ENCODE measurements at places on chromosomes 7 and 10.

- no peak overlapping the region for H3K4me3 ChIP-seq
- H3K36me3 ChIP-seq, result no peaks in the 10 kb centered on the region
- no peaks in the 10 kb centered on the region for H3K27me3 ChIP-seq
- H3K4me1 ChIP-seq, result peaks cover 28% of the 10 kb centered on the region
- no peak overlapping the region for H3K27ac ChIP-seq
Observed at GRCh38 chr7:131365838-131366237, 38.2 kb downstream of the MKLN1 start.

GRCh38 chr10:121754666-121755065 is 156.4 kb upstream of the FGFR2 start:
- H3K4me1 ChIP-seq, result no peaks in the 10 kb centered on the region
- no peak overlapping the region for H3K27ac ChIP-seq
- no peak overlapping the region for H3K4me3 ChIP-seq
- no peaks in the 10 kb centered on the region for H3K36me3 ChIP-seq

DNA sequence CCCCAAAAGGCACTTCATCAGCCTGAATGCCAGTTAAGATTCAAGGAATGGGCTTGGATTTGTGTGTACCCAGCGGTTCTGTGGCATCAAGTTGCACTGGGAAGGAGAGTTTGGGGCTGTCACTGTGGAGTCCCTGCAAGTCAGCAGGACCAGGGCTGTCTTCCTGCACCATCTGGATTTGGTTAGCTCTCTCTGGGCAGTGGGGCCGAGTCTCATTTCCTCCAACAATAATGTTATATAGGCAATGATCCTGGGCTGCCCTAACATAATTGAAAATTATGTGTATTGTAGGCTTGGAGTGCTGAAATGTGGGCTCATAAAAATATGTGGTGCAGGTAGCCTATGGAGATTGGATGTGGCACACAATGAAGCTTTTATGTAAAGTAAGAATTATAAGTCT is 87.2 kb downstream of the TCF7L2 start:
- H3K27me3 ChIP-seq, result no peaks in the 10 kb centered on the region
- no peak for DNase-seq
- no peak overlapping the region for H3K27ac ChIP-seq
- H3K4me1 ChIP-seq, result no peaks in the 10 kb centered on the region

DNA sequence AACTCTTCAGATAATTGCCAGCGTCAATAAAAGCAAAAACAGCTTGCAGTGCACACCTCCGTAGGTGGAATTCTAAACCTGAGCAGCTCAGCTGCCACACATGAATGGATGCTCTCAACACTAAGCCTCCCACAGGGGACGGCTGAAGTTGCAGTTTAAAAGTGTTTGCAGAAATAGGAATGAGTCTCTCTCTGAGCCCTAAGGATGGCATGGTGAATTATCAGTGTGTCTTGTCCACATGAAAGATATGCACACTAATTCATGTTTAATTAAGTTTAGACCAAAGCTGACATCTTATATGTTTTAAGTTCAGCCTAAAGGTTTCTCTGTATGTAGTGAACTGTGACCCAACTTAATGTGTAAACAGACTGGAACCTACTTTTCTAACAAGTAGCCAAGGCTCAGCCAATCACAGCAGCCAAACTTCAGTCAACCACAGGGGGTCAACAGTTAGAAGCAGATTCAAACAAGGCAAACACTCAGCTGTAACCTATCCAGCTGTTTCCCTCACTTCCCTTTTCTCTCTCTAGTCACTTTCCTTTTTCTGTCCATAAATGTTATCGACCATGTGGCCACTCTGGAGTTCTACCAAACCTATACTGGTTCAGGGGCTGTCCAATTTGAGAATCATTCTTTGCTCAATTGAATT is 38.1 kb downstream of the CTTNBP2 start:
- no peaks in the 10 kb centered on the region for H3K36me3 ChIP-seq
- H3K27ac ChIP-seq, result no peak overlapping the region
- no peaks in the 10 kb centered on the region for H3K4me1 ChIP-seq

DNA sequence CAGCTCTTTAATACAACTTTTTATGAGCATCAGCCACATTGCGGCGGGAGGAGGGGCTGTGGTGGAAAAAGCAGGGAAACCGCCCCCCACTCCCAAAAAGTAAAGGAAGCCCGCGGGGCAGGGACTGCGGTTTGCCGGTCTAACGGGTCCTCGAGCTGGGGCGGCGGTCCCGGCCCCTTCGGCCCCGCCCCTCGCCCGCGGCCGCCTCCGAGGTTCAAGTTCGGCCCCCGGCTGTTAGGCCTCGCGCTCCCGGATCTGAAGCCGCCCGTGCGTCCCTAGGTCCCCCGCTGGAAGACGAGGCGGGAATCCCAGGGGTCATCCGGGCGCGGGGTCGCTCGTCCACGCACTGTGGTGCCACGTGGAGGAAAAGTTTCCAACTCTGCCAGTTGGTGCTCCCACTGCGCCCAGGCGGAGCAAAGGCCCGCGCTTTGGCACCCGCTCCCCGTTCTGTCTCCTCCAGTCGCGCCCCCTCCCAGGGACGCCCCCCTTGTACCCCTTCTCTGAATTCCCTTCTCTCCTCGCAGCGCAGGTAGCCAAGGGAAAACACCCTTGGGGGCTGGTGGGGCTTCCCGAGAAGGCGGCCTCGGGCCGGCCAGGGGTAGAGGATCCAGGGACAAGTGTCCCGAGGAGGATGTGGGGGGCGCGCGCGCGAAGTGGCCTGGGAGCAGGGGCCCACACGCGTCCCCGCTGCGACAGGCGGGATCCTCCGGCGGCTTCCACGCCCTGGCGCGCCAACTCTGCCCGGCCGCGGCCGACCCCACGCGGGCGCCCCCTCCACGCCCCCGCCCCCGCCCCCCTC is 798 bp upstream of the AUTS2 start:
- DNase-seq, result no peak
- peaks cover 9% of the 10 kb centered on the region for H3K27me3 ChIP-seq
- H3K4me1 ChIP-seq, result peaks cover 3% of the 10 kb centered on the region
- no peaks in the 10 kb centered on the region for H3K36me3 ChIP-seq

- no peak overlapping the region for H3K27ac ChIP-seq
- no peaks in the 10 kb centered on the region for H3K4me1 ChIP-seq
- H3K27me3 ChIP-seq, result no peaks in the 10 kb centered on the region
- H3K4me3 ChIP-seq, result no peak overlapping the region
- no peaks in the 10 kb centered on the region for H3K36me3 ChIP-seq
Observed at GRCh38 chr7:70189776-70190175, 591.5 kb downstream of the AUTS2 start.

DNA sequence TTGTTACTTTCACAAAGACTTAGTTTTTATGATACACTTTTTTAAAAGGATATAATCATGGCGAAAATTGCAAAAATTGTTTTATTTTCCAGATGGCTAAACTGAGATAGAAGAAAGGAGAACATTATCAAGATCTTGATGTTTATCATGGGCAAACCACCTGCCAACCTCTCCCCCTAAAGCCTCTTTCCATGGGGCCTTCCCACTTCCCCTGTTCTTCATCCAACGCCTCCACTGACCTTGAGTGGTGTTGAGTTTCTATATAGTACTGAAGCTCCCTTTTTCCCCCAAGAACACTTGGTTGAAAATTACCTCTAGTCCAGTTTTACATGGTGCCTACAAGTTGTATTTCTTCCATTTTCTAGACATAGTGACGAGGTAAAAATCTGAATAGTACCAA is 5.0 kb downstream of the CREB3L2 start:
- DNase-seq, result no peak
- no peaks in the 10 kb centered on the region for H3K36me3 ChIP-seq
- no peak overlapping the region for H3K27ac ChIP-seq
- peaks cover 14% of the 10 kb centered on the region for H3K4me1 ChIP-seq
- no peaks in the 10 kb centered on the region for H3K27me3 ChIP-seq

DNA sequence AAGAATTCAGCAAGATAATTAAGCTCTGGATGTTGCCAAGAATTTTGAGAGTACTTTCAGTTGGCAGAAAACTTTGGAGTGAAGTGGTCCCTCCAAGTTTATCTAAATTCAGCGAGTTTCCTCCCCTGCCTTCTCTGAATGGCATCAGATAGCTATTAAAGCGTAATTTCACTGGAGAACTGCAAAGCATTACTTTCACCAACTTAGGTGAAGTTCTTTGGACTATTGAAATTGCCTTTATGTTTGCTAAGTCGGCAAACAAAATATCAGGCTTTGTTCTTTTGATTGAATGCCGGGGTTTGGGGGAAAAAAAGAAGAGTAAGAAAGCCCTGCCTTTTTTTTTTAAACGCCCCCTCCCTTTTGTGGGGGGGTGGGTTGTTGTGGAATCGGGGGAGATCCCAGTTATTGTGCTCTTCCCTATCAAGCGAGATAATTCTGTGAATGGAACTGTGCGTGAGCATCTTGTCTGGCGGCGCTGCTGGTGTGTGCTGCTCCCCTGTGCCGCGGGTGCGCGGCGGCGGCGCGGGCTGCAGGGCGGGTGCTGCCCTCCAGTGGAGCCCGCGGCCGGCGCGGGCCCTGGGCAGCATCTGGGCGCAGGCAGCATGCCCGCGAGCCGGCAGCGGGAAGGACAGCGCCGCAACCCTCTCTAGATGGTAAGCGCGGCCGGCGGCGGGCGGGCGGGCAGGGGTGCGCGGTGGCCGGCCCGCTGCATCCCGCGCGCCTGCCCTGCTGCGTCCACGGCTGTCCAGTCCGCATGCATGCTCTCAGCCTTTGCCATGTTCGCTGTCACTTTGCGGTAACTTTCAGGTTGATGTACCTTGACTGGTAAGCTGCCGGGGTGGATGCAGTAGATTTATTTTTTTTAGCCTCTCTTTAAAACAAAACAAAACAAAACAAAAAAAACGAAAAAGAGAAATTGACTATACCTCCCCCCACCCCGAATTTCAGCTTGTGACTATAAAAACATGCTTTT is 176.5 kb downstream of the TCF7L2 start:
- peak; percentile 56 for DNase-seq
- H3K36me3 ChIP-seq, result no peaks in the 10 kb centered on the region
- H3K27ac ChIP-seq, result no peak overlapping the region
- H3K27me3 ChIP-seq, result no peaks in the 10 kb centered on the region
- H3K4me3 ChIP-seq, result no peak overlapping the region
- H3K4me1 ChIP-seq, result no peaks in the 10 kb centered on the region

DNA sequence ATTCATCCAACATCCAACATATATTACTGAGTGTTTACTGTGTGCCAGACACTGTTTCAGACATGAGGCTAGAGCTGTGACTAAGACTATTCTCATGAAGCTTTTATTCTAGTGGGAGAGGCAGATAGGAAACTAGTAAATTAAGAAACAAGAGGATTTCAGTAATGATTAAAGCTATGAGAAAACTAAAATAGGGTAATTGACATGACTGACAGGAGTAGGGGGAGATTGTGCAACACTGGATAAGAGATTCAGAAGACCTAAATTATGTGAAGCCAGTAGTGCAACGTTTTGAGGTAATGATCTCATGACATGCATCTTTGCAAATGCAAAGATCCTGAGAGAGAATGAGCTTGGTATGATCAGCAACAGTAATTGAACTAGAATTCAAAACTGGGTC is 48.6 kb upstream of the MKLN1 start:
- no peaks in the 10 kb centered on the region for H3K27me3 ChIP-seq
- no peaks in the 10 kb centered on the region for H3K36me3 ChIP-seq
- no peaks in the 10 kb centered on the region for H3K4me1 ChIP-seq
- no peak overlapping the region for H3K27ac ChIP-seq

- no peaks in the 10 kb centered on the region for H3K27me3 ChIP-seq
- peak overlapping the region; percentile 8 for H3K27ac ChIP-seq
- no peak overlapping the region for H3K4me3 ChIP-seq
- no peaks in the 10 kb centered on the region for H3K36me3 ChIP-seq
- H3K4me1 ChIP-seq, result peaks cover 12% of the 10 kb centered on the region
Observed at GRCh38 chr7:140269004-140269638, 92.3 kb upstream of the KDM7A start.

DNA sequence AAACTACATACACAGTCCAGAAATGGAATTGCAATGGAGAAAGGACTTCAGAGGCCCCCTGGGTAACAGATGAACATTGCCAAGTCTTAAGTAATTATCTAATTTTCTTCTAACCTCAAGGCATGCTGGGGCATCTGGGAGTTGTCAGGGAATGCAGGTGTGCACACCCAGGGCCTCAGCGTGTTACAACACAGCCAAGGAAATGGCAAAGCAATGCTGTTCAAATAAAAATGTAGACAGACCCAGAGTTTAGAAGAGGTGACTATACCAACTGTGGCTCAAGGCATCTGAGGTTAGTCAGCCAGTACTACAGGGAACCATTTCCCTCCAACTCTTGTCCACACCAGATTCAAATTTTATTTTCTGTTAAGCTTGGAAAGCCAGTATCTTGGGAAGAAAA is 73.6 kb downstream of the CCDC3 start:
- H3K4me3 ChIP-seq, result no peak overlapping the region
- H3K27me3 ChIP-seq, result no peaks in the 10 kb centered on the region
- H3K36me3 ChIP-seq, result no peaks in the 10 kb centered on the region
- no peaks in the 10 kb centered on the region for H3K4me1 ChIP-seq

DNA sequence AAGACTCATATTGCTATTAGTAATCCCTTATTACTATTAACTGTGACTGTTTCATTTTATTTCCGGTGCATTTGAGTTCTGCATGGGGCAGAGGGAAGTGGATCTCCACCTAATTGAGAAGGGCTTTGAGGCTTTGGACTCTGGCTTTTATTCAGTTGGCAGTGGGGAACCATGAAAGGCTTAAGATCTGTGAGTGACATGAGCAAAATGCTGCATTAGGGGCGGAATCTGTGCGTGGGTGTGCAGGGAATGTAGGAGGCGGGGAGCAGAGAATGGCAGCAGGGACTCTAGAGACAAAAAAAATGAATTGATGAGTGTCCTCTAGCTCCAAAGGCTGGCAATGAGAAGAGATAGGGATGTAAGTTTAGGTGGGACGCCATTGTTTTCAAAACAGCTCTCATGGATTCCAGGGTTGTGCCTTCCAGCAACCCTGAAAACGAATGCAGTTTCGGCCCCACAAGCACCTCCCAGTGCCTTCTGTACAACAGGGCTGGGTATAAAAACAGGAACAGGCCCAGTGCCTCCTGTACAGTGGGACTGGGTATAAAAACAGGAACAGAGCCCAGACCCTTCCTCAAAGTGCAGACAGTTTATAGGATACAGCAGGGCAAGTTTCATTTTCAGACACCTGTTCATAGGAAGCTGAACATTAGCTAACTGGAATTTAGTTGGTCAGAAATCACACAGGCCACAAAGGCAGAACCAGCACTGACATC is 663.3 kb upstream of the FOXK1 start:
- no peaks in the 10 kb centered on the region for H3K36me3 ChIP-seq
- no peaks in the 10 kb centered on the region for H3K4me1 ChIP-seq
- no peak for DNase-seq
- H3K4me3 ChIP-seq, result no peak overlapping the region
